Smooth muscle cell of the coronary artery (primary cell): ENCODE measurements at places on chromosomes 2 and 18. TPM values are rescaled to one million over a fixed set of nuclear protein-coding genes. Genes with fewer than 3 reads are reported as not detected.

TMEM163 gene
- 0.08 TPM in 1 of 2 replicates, not detected in the other for total RNA-seq

CD8B2 gene
- 0.23 TPM in 1 of 2 replicates, not detected in the other for total RNA-seq

TRIP12 gene
- 212 and 342 TPM in 2 replicates for total RNA-seq

IL1RL2 gene
- total RNA-seq, result 0.38 and 4.3 TPM in 2 replicates

ABCA12 gene
- total RNA-seq, result under 0.01 TPM in 2 replicates

CAPG gene
- 56.0 and 78.2 TPM in 2 replicates for total RNA-seq

TMEM17 gene
- total RNA-seq, result 0.70 and 1.4 TPM in 2 replicates

SIX3 gene
- not detected in 2 replicates for total RNA-seq

DSG4 gene
- not detected in 2 replicates for total RNA-seq

MC2R gene
- not detected in 2 replicates for total RNA-seq

UGT1A3 gene
- total RNA-seq, result not detected in 2 replicates

OTOS gene
- total RNA-seq, result 0.23 TPM in 1 of 2 replicates, not detected in the other

LYG2 gene
- not detected in 2 replicates for total RNA-seq

UCN gene
- 0.30 TPM in 1 of 2 replicates, not detected in the other for total RNA-seq

IL18RAP gene
- total RNA-seq, result not detected in 2 replicates

ACMSD gene
- not detected in 2 replicates for total RNA-seq

HOXD12 gene
- total RNA-seq, result not detected in 2 replicates

VRK2 gene
- total RNA-seq, result 5.5 and 15.1 TPM in 2 replicates

NOP58 gene
- total RNA-seq, result 33.9 and 40.1 TPM in 2 replicates

SCN3A gene
- 0.12 and 3.5 TPM in 2 replicates for total RNA-seq

PREB gene
- 55.5 and 206 TPM in 2 replicates for total RNA-seq

THSD7B gene
- under 0.01 TPM in 1 of 2 replicates, not detected in the other for total RNA-seq

SERPINB12 gene
- total RNA-seq, result not detected in 2 replicates

LGALSL gene
- total RNA-seq, result 6.2 and 10.0 TPM in 2 replicates

GALNT5 gene
- 15.1 and 73.1 TPM in 2 replicates for total RNA-seq

MGAT4A gene
- 0.08 and 4.6 TPM in 2 replicates for total RNA-seq

HOXD13 gene
- not detected in 2 replicates for total RNA-seq

REEP1 gene
- under 0.01 TPM in 1 of 2 replicates, not detected in the other for total RNA-seq

SLC5A7 gene
- not detected in 2 replicates for total RNA-seq

COLEC12 gene
- 49.6 and 58.5 TPM in 2 replicates for total RNA-seq

GRB14 gene
- 0.35 and 7.5 TPM in 2 replicates for total RNA-seq
